ENCODE measurements at places on chromosomes 7 and 10.

DNA sequence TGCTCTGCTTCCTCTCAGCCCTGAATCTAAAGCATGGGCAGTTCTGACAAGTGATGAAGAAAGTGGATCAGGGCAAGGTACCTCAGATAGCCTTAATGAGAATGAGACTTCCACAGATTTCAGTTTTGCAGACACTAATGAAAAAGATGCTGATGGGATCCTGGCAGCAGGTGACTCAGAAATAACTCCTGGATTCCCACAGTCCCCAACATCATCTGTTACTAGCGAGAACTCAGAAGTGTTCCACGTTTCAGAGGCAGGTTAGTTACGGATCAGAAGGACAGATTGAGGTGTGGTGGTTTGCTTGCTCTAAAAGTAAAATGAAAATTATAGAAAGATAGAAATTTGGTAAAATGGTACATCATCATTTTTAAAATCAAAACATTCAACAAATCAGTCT lies 130.4 kb downstream of the AASS start:
- DNase-seq = no peak

GRCh38 chr10:43822631-43823580 lies 174.2 kb upstream of the ZNF32 start:
- DNase-seq = no peak

- no peak for DNase-seq
These were observed 22.1 kb upstream of the CUBN start for GRCh38 chr10:17151716-17152115.

DNA sequence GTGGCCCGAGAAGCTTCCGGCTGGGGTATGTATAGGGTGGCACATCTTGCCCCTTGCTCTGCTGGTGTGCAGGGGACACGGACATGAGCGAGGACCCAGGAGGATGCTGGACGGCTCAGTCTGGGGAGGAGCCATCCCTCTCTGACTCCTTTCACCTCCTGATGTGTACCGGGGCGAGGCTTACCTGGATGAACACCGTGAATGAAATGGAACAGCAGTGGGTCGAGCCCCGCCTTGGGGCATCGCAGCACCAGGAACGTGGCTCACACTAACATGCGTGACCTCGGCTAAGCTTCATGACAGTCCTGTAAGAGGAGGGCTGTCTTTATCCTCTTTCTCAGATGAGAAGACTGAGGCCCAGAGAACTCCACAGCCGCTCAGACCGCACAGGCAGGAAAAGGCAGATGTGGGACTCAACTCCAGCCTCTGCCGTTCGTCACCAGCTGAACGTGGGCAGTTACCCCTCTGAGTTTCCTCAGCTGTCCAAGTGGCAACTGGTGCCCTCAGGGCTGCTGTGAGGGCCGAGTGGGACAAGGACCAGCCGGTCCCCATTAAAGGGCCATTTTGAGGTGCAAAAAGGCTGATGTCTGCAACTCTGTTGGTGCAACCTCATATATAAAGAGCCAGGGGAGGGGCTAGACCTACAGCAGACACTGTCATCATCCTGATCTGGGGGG lies 54.5 kb downstream of the INSIG1 start:
- no peak for DNase-seq

DNA sequence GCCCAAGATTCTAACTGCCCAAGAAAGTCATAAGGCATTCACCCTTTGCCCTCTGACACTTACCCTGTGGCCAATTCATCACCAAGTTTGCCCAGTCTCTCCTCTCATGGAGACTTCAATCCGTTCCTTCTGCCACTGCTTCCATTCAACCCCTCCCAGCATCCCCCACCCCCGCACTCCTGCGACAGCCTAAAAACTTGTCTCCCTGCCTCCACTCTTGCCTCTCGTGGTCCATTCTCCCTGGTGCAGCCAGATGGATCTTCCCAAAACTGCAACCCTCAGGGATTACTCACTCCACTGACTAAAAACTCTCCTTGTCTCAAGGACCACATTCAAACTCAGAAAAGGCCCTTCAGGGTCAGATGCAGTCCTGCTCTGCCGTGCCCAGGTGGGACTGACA lies 32.3 kb upstream of the PLXNA4 start:
- no peak for DNase-seq

DNA sequence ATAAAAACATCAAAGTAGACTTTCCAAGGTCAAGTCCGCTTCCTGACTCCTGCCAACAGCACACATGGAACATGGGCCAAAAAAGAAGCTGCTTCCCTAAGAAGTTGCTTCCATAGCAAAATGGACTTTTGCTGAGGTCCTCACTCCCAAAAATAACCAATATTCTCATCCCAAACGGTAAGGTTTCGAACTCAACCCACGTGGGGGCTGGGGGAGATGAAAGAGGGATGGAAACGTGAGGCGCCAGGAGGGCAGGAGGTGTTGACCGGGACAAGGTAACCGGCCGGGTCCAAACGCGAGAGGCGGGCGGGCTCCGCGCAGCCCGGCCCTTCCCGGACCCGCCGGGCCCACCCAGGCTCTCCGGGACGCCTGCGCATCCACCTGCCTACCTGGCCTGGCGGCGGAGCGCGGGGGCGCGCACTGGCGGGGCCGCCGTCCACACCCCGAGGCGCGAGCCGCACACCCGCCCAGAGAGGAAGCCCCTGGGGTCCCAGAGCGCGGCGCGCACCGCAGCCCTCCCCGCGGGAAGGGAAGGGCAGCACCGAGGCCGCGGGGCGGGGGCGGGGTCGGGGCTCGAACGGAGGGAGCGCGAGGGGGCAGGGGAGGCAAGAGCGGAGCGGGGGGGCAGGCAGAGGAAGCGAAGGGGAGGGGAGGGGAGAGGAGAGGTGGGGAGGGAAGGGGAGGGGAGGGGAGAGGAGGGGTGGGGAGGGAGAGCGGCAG lies 742 bp downstream of the LMBR1 start:
- peak; percentile 57 for DNase-seq

GRCh38 chr7:47458486-47458885 lies 123.4 kb downstream of the TNS3 start:
- DNase-seq = no peak

DNA sequence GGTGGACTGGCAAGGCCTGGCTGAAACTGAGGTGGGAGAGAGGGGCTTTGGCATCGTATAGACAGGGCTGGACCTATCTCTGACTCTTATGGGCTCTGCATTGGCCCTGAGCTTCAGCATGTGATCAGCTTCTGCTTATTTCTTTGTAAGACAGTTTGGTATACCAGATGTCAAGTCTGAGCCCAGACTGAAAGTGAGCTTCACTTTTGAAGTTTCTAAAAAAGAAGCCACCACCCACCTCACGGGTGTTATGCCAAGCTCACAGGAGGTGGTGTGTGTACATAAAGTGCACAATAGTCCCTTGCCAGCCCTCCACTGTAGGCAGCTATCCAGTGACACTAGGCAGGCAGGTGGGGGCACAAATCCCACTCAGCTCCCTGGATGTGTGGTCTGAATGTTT lies 68.7 kb upstream of the SEPHS1 start:
- DNase-seq = no peak

GRCh38 chr10:1379601-1380000 lies 323.4 kb downstream of the WDR37 start:
- no peak for DNase-seq

DNA sequence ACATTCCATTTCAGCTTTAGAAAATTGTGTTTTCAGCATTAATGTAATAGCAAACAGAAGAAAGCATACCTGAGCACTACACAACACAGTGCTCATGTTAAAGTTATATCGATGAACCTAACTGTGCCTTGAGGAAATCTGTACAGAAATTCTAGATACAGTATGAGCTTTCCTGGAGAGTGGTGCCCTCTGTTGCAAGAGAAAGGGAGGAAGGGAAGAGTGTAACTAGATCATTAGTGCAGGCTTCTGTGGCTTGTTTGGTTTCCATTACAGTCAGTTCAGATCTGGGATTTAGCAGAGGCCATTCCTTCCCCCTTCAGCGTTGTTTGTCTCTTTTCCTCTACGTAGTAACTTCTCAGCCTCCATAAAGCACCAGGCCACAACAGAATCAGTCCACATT lies 139.7 kb downstream of the HTR7 start:
- no peak for DNase-seq

GRCh38 chr10:114837690-114838089 lies 16.1 kb downstream of the FHIP2A start:
- DNase-seq = no peak

- DNase-seq = no peak
These were observed 50.2 kb downstream of the RABGEF1 start for GRCh38 chr7:66790725-66791124.

DNA sequence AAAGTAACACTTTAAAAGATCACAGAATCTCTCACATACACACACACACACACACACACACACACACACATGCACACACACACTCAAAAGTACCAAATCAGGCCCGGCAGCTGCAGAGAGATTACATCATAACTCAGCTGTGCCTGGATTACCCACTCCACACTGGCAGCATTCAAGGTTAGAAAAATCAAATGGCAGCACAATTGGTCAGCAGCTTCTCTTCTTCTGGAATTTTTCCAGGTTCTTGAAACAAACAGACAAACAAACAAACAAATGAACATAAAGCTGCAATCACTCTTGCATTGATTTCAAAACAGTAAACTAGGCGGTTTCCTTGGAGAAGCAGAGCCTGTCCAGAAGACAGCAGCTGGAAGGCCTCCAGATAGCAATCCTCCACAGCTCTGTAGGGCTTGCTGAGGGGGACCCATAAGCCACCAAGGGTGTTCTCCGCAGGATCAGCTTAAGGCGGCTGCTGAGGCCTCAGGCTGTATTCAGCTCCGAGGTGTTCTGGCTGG lies 24.5 kb upstream of the FAM133B start:
- DNase-seq = no peak

- DNase-seq = no peak
These were observed 24.0 kb upstream of the KMT2C start for GRCh38 chr7:152459724-152460251.

DNA sequence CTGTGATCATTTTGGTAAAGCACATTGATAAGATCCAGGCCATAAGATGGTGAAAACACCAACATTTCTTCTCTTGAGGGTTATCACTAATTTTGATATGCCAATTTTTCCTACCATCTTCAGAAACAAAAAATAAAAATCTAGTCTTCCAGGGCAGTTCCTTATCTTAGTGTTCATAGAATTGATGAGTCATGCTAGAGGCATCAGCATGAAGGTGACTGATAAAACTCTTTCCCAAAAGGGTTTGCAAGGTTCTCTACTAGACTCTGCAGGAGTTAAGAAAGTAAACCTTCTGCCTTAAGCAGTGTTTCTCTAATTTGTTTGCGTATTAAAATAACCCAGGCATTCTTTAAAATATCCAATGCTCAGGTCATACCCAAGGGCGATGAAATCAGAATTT lies 483.1 kb upstream of the CNTNAP2 start:
- no peak for DNase-seq

DNA sequence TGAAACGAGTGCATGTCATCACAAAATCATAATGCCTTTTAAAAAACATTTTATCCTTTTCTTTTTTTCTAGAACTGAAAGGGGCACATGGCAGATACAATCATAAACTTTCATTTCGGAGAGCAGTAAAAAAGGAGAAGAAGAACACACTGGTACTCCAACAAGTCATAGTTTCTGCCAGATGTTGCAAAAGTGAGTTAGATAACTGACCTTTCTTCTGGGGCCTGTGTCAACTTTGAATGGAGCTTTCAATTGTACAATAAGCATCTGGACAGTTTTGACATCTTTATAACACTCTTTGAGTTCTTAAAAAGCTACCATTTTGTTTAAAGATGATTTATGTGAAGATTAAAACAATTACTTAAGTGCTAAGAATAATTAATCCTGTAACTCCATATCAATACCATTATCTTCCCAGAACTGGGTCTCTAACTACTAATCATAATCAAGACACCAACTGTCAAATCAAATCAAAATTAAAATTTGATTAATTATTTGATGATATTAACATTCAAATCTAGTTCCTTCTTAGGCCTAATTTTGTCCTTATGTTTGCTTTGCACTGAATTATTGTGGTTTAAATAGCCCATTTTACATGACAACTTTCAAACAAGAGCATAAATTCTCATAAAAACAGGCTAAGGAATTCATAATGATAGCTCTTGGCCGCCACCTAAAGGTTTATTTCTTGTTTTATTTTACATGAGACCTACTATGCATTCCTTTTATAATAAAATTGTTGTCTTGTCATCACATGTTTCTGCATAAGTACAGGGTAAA lies 19.5 kb upstream of the ITGB8 start:
- DNase-seq = no peak

- DNase-seq = no peak
These were observed 109.4 kb upstream of the FAM133B start for GRCh38 chr7:92699560-92699959.

GRCh38 chr10:116892907-116893685 lies 43.8 kb downstream of the ENO4 start:
- no peak for DNase-seq

DNA sequence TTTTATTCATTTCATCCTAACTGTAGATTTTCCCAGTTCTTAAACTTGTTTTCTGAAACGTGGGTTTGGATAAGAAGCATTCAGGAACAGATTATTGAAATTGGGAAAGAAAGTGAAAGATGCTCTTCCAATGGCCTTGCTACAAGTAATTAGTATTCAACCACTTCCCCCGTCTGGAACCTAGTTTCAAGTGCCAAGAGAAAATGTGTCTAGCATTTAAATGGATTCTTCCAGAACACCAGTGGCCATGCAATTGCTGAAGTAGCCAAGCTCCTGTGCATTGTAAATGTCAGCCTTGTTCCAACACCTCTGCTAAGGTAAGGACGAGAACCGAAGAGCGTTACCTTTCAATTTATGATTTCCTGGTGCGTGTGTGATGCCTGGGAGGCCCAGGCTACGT lies 68.2 kb downstream of the PFKFB3 start:
- no peak for DNase-seq

- DNase-seq = no peak
These were observed 17.0 kb upstream of the PCBD1 start for GRCh38 chr10:70905071-70906021.

- no peak for DNase-seq
These were observed 948.8 kb downstream of the GRM8 start for GRCh38 chr7:126303926-126304325.

DNA sequence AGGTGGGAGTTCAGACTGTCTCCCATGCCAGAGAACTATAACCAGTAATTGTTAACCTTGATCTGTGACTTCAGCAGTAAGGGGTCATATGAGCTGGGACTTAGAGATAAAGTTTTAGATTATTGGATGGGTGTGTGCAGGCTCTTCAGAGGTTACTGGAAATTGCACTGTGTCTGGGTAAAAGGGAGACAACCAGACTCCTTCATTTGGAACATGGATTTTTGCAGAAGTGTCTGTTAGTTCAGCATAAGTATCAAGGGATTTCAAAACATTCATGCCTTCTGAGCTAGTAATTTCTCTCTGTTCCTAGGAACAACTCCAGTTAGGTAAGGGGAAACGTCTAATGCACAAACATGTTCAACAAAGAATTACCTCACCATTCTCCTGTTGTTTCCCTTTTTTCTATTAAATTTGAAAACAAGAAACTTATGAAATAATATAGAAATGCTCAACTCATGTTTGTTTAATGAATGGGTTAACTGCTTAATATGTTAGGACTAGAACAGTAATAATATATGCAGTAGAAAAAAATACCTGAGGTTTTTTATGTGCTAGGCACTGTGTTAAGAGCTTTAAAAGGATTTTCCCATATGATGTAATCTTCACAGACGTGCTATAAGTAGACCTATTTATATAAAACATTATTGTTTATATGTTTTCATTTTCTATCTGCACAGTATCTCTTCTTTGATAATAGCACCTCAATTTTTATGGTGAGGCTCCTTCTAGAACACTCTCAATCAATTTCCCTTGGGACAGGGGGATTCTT lies 233.0 kb downstream of the CACNA2D1 start:
- no peak for DNase-seq
